Naive thymus-derived CD4-positive, alpha-beta T cell (primary cell): ENCODE measurements at places on chromosomes 6 and 20. TPM values are rescaled to one million over a fixed set of nuclear protein-coding genes. Genes with fewer than 3 reads are reported as not detected.

Gene NOTCH4
- 4.7 TPM for total RNA-seq

Gene GRM1
- total RNA-seq, result not detected

Gene RNF217
- 2.7 TPM for total RNA-seq

DNA sequence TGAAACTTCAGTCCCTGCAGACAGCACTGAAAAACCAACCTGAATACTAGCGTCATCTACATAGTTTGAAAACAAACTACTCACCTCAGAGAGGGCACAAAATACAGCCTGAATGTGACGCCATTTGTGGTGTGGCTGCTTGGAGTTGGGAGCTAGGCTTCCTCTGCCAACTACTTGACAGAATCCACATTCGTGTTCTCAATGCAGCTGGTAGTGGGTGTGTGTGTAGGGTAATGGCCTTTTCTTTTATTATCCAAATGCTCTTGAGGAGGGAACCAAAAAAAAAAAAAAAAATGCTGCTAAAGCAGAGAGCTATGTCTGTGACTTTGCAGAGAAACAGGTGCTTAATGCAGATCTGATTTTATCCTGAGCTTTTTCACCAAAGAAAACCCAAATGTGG is 207.8 kb downstream of the OTOR start:
- no peak overlapping the region for H3K4me3 ChIP-seq
- no peak overlapping the region for H3K27ac ChIP-seq
- DNase-seq, result no peak
- no peaks in the 10 kb centered on the region for H3K4me1 ChIP-seq

DNA sequence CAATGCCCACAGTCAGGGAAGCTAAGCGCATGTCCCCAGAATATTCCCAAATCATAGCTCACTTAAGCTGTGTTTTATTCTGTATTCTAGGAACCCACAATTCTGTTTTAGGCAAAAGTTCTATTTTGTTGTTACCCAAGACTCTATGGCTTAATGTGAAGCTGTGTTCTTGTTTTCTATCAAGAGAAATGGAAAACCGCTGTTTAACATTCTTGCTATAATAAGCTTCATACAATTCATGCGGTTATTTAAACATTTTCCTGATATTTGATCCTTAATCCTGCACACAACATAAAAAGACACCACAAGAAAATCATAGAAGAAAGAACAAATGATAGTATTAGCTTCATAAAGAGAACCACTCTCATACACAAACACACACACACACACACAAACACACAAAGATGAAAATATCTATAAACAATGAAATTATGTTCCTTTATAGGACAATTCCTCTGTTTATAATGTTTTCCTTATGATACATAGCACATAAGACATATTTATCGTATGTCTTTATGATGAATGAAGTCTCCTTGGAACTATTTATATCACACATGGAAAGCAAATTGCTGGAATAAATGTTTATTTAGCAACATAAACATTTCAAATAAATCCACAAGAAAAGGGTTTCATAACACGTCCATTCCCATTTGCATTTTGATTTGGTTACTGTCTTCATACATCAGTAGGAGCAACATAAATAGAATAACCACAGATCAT is 16.4 kb upstream of the COL21A1 start:
- DNase-seq, result no peak
- no peak overlapping the region for H3K27ac ChIP-seq
- H3K36me3 ChIP-seq, result no peaks in the 10 kb centered on the region
- H3K27me3 ChIP-seq, result no peaks in the 10 kb centered on the region
- H3K4me3 ChIP-seq, result no peak overlapping the region
- no peaks in the 10 kb centered on the region for H3K4me1 ChIP-seq

- H3K27me3 ChIP-seq, result no peaks in the 10 kb centered on the region
Measured at GRCh38 chr6:145893586-145893985, 70.6 kb downstream of the SHPRH start.

- no peaks in the 10 kb centered on the region for H3K36me3 ChIP-seq
- no peaks in the 10 kb centered on the region for H3K4me1 ChIP-seq
- no peak overlapping the region for H3K4me3 ChIP-seq
- H3K27me3 ChIP-seq, result no peaks in the 10 kb centered on the region
- no peak overlapping the region for H3K27ac ChIP-seq
Measured at GRCh38 chr6:124977067-124977908, 15.1 kb downstream of the RNF217 start.

DNA sequence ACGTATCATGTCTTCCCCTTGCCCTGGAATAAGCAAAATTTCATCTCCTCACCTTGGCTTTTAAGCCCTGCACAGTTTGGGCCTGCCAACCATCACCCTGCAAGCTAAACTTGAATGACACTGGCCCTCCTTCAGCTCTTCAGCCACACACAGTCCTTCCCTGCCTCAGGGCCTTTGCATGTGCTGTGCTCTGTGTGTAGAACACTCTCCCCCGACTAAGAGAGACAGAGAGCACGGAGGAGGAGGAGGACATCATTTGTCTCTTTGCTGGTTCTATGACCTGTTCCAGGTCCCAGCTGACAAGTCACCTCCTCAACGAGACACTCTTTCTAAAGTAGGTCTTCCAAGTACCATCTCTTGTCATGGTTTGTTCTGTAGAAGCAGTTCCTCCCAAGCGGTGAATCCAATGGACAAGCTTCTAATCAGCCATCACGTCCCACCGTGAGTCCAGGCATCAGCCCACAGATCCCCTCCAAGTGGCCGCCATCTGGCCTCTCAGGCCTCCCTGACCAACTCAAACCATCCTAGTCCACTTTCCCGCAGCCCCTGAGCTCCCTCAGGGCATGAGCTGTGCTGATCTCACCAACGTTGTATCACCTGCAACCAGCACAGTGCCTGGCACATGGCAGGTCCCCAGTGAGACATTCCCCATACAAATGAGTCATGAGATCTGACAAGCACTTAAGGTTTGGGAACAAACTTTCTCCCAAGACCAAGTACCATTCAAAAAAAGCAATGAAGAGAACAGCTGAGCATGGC is 30.5 kb downstream of the NFATC2 start:
- peak overlapping the region; percentile 9 for H3K4me3 ChIP-seq
- peak overlapping the region; percentile 61 for H3K27ac ChIP-seq
- DNase-seq, result no peak

DNA sequence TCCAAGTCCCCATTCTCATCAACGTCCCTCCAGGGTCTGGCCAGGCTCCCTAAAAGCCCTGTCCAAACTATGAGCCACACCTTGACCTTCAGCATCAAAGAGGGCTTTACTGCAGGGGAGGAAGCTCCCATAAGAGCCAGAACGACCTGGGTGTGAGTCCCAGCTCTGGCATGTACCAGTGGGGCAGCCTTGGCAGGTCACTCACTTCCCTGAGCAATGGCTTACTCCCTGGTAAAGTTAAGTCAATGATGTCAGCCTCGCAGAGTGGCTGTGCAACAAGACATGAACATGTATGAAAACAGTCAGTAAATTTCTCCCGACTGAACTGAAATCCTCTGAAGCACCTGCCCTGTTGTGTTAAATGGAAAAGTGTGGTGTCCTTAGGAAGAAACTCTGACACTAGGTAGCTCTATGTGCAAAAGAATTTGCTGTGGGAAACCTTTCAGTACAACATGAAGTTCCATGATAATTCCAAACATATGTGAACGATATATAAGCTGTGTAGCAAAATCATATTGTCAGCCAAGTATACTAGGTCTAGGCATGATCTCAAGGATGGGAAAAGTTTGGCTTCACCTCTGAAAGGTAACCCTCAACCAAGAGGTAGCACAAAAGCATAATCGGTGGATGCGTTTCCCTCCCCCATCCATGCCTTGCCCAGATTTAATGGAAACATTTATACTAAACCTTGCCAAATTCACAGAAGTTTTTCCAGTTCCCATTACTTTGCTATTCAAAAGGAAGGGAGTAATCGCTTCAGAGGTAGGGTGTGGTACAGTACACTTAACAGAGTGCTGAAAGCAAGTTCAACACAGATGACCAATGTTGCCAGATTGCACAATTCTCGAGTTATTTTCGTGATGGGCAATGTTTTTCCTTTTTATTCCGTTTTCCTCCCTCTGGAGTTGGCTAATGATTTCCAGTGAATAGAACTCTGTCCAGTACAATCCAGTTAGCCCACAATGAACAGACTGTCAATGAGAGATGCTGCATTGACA is 49.0 kb upstream of the RANBP9 start:
- H3K27ac ChIP-seq, result no peak overlapping the region
- H3K4me3 ChIP-seq, result no peak overlapping the region
- no peaks in the 10 kb centered on the region for H3K27me3 ChIP-seq
- H3K36me3 ChIP-seq, result no peaks in the 10 kb centered on the region
- H3K4me1 ChIP-seq, result peaks cover 11% of the 10 kb centered on the region
- no peak for DNase-seq

DNA sequence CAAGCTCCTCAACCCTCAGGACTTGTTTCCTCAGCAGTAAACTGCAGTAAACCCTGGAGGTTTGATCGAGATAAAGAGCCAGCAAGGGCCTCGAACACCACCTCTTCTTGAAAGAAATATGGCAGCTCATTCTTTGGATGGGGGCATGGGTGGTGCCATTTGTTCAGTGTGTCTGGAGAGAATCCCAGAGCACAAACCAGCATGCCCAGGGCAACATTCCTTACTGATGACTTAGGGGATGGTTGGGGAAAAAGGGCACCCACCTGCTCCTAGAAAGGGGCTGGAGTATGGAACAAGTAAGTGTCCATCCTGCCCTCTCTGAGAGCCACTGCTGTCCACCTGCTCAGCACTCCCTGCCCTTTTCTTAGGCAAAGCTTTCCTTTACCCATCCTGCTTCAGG is 31.3 kb upstream of the ZFAND3 start:
- DNase-seq, result no peak
- no peak overlapping the region for H3K4me3 ChIP-seq
- no peak overlapping the region for H3K27ac ChIP-seq
- peaks cover 7% of the 10 kb centered on the region for H3K4me1 ChIP-seq
- H3K36me3 ChIP-seq, result no peaks in the 10 kb centered on the region
- peaks cover 3% of the 10 kb centered on the region for H3K27me3 ChIP-seq
